ENCODE measurements at places on chromosomes 4 and X. TPM values are rescaled to one million over a fixed set of nuclear protein-coding genes. Genes with fewer than 3 reads are reported as not detected.

- no peak for DNase-seq
Measured at GRCh38 chr4:1676605-1677525, 7.2 kb downstream of the FAM53A start.

DNA sequence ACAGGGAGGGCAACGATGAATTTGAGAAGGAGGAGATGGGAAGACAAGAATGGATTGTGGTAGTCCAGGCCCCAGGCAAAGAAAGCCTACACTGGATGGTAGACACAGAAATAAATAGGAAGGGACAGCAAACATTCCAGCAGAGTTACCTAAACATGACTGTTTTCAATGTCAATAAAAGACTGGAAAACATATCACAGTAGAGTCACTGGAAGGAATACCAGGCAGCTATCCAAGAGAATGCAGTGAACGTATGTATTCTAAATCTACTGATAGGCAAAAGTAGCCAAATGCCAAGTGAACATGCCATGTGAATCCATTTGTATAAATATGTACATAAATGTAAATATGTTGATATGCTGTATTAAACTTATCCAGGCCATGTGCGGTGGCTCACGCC, 183.0 kb downstream of the PALLD start:
- no peak for DNase-seq

- no peak for DNase-seq
Measured at GRCh38 chr4:33184657-33185290, 2464.6 kb downstream of the PCDH7 start.

The TCEAL3 gene
- 46.4 TPM for total RNA-seq

Data from foreskin keratinocyte (primary cell).